ENCODE measurements at places on chromosomes 4 and X. TPM values are rescaled to one million over a fixed set of nuclear protein-coding genes. Genes with fewer than 3 reads are reported as not detected.

GRCh38 chr4:52780617-52781354, 29.6 kb upstream of the ERVMER34-1 start:
- H3K4me1 ChIP-seq = no peaks in the 10 kb centered on the region
- H3K36me3 ChIP-seq = no peaks in the 10 kb centered on the region
- no peak overlapping the region for H3K4me3 ChIP-seq
- H3K27ac ChIP-seq = no peak overlapping the region

DNA sequence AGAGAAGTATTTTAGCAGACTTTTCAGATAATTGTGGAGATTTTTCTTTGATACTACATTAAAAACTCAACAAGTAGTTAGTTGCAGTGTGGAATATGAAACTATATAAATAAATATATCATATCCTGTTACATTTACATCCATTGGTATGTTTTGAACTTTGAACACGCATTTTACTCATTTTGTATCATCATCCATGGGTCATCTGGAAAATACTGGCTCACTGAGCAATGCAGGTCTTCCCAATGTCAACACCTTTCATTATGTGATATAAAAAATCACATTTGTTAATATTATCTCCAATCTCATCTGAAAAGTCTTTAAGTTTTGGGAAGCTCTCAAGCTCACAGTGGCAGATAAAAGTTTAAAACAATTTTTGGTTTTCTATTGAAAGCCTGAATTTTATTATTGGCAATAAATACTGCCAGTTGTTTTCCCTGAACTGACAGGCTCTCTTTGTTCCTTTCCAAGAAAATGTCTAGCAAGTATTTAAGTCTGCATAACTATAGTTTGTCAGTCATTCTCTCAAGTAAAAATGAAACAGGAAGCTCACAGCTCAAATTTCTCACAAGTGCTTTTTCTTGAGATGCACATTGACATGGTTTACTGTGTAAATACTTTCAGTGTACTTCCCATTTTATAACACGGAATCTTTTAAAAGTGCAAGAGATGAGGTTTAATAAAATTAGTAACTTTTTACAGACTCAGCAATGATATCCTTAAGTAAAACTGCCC, 183.5 kb upstream of the GPC4 start:
- peaks cover 31% of the 10 kb centered on the region for H3K4me1 ChIP-seq
- H3K27me3 ChIP-seq = no peaks in the 10 kb centered on the region
- H3K36me3 ChIP-seq = peaks cover 42% of the 10 kb centered on the region
- no peak overlapping the region for H3K4me3 ChIP-seq

- no peaks in the 10 kb centered on the region for H3K27me3 ChIP-seq
- peaks cover 34% of the 10 kb centered on the region for H3K4me1 ChIP-seq
- DNase-seq = no peak
- no peak overlapping the region for H3K4me3 ChIP-seq
- no peak overlapping the region for H3K27ac ChIP-seq
Observed at GRCh38 chrX:119688911-119689321, 4.1 kb downstream of the SEPTIN6 start.

DNA sequence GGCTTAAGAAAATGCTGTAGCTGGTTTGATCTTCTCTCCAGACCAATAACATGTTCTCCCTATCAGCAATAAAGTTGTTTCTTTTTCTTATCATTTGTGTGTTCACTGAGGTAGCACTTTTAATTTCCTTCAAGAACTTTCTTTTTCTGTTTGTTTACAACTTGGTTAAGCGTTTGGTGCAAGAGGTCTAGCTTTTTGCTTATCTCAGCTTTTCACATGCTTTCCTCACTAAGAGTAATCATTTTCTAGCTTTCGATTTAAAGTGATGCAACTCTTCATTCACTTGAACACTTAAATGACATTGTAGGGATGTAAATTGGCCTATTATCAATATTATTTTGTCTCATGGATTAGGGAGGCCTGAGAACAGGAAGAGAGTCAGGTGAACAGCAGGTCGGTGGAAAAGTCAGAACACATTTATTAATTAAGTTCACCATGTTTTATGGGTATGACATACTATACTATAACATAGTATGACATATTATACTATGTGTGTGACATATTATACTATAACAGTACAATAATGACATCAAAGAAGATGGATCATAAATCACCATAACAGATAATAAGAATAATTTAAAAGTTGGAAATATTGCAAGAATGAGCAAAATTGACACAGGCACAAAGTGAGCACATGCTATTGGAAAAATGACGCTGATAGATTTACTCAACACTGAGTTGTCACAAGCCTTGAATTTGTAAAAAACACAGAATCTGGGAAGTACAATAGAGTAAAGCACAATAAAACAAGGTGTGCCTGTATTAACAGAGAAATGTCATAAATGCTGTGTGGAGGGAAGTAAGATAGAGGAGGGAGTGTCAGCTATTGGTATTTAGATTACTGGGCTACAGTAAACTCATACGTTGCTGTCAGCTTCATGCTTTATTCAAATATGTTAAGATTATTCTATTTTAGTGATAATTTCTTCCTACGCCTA, 218.6 kb upstream of the SLC7A11 start:
- H3K4me3 ChIP-seq = no peak overlapping the region
- DNase-seq = no peak
- no peak overlapping the region for H3K27ac ChIP-seq
- peaks cover 15% of the 10 kb centered on the region for H3K4me1 ChIP-seq
- no peaks in the 10 kb centered on the region for H3K36me3 ChIP-seq
- no peaks in the 10 kb centered on the region for H3K27me3 ChIP-seq

Gene RNF150
- total RNA-seq = 40.7 TPM

DNA sequence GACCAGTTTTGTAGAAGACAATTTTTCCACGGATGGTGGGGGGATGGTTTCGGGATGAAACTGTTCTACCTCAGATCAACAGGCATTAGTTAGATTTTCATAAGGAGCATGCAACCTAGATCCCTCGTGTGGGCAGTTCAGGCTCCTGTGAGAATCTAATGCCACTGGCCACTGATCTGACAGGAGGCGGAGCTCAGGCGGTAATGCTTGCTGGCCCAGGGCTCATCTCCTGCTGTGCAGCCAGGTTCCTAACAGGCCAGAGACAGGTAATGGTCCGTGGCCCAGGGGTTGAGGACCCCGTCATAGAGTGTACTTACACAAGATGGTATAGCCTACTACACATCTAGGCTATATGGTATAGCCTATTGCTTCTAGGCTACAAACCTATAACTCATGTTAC, 7.0 kb downstream of the TEX11 start:
- H3K36me3 ChIP-seq = no peaks in the 10 kb centered on the region
- H3K27ac ChIP-seq = no peak overlapping the region
- no peaks in the 10 kb centered on the region for H3K4me1 ChIP-seq
- H3K27me3 ChIP-seq = no peaks in the 10 kb centered on the region

Gene HGFAC
- total RNA-seq = 2.5 TPM

- no peak for DNase-seq
- peaks cover 23% of the 10 kb centered on the region for H3K36me3 ChIP-seq
- H3K27ac ChIP-seq = peak overlapping the region; percentile 96
Observed at GRCh38 chr4:4861390-4862018, 2.0 kb downstream of the MSX1 start.

GRCh38 chr4:76562836-76563453, 127.9 kb downstream of the SHROOM3 start:
- peaks cover 55% of the 10 kb centered on the region for H3K4me1 ChIP-seq
- H3K4me3 ChIP-seq = no peak overlapping the region

DNA sequence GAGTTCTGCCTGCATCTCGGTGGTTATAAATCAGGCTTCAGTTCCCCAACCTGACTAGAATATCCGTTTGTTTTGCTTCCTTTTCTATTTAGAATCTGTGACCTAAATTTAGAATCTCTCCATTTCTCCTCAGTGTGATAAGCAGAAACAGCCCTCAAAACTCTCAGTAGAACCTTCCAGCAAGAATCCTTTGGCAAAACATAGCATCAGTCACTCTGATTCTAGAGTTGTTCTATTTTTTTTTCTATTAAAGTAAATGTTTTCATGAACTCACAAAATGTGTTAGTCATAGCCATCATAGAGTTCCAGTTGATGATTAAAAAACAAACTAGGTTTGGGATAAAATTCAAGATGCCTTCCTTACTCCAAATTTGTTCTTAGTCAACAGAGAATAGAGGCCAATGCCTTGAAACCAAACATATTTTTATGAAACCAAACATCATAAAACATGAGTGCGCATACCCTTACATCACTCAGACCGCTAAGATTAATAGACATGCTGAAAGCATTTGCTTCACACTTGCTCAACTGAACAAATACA, 13.2 kb upstream of the C1QTNF7 start:
- H3K27me3 ChIP-seq = no peaks in the 10 kb centered on the region
- no peak overlapping the region for H3K4me3 ChIP-seq
- peaks cover 6% of the 10 kb centered on the region for H3K4me1 ChIP-seq
- DNase-seq = no peak

Gene PABPC1L2A
- total RNA-seq = not detected

GRCh38 chr4:3671571-3672464, 94.4 kb upstream of the ADRA2C start:
- no peak for DNase-seq
- H3K27me3 ChIP-seq = peaks cover 33% of the 10 kb centered on the region
- H3K36me3 ChIP-seq = no peaks in the 10 kb centered on the region
- no peak overlapping the region for H3K27ac ChIP-seq
- peaks cover 10% of the 10 kb centered on the region for H3K4me1 ChIP-seq

Gene RHOH
- 0.29 TPM for total RNA-seq

DNA sequence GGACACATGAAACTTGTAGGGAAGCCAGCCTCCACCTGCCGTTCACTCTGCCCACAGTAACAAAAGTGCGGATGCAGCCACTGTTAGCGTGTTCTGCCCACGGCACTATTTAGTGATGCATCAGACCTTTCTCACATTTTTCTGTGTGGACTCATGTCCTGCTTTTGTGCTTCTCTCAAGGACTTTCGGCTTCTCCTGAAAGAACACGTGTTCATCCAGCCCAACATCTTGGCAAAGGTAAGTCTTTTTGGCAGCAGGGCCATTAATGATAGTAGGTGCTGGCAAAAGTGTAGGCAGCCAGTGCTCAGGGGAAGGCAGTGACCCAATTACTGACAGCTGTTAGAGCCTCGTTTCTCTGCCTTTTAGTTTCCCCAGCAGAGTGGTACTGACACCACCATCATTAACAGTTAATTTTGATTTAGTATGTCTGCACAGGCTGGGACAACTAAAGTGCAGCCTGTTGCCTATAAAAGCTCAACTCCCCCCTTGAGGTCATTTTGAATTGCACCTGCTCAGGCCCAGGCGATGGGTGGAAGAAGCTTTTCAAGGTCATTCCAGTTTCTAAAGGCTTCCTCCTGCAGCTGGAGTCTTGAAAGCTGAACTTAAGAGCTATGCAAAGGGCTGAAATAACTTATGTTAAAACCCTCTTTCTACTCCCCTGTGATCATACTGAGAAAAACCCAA, 54.5 kb upstream of the HPSE start:
- DNase-seq = no peak
- no peaks in the 10 kb centered on the region for H3K27me3 ChIP-seq
- no peak overlapping the region for H3K4me3 ChIP-seq
- peak overlapping the region; percentile 11 for H3K27ac ChIP-seq

Gene SPANXB1
- 5.3 TPM for total RNA-seq

DNA sequence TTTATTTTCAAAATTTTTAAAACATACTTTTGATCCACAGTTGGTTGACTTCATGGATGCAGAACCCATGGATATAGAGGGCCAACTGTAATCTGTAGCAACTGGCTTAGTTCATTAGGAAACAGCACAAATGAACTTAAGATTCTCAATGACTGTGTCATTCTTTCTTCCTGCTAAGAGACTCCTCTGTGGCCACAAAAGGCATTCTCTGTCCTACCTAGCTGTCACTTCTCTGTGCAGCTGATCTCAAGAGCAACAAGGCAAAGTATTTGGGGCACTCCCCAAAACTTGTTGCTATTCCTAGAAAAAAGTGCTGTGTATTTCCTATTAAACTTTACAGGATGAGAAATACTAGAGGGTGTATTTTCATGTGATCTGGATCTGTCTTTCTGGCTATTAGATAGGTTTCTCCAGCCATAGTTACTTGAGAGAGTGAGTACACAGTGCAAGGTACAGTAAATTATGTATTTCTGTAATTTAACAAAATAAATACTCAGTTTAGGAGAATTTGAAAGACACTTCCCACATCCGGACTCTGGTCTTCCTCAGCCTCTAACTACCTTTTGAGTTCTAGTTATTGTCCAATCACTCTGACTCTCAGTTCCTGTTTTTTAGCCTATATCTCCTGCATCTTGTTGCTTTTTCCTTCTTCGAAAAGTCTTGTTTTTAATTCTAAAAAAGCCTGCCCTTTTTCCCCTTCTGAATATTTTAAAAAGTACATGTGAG, 21.8 kb downstream of the TLR2 start:
- H3K4me3 ChIP-seq = no peak overlapping the region
- H3K27ac ChIP-seq = no peak overlapping the region
- peaks cover 40% of the 10 kb centered on the region for H3K27me3 ChIP-seq
- H3K36me3 ChIP-seq = no peaks in the 10 kb centered on the region

- no peaks in the 10 kb centered on the region for H3K36me3 ChIP-seq
- H3K27ac ChIP-seq = peak overlapping the region; percentile 5
- H3K4me3 ChIP-seq = no peak overlapping the region
- H3K4me1 ChIP-seq = peaks cover 14% of the 10 kb centered on the region
- peaks cover 3% of the 10 kb centered on the region for H3K27me3 ChIP-seq
Observed at GRCh38 chr4:181860668-181861067, 382.5 kb upstream of the TENM3 start.

DNA sequence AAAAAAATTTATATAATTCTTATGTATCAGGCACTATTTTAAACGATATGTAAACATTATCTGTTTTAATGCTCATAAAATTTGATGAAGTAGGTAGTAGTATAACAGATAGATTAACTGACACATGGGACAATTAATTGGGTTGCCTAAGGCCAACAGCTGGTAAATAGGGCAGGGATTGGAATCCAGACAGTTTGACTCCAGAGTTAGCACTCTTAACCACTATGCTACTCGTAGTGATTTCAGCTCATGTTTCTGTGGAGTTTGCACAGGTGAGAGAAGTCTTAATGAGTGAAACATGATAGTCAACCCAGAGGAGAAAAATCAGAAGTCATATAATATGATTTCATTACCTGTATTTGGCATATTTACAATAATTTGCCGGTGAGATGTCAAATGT, 126.0 kb upstream of the WDFY3 start:
- H3K27ac ChIP-seq = no peak overlapping the region
- no peak overlapping the region for H3K4me3 ChIP-seq
- peaks cover 3% of the 10 kb centered on the region for H3K36me3 ChIP-seq
- H3K4me1 ChIP-seq = no peaks in the 10 kb centered on the region
- H3K27me3 ChIP-seq = no peaks in the 10 kb centered on the region

GRCh38 chr4:123603165-123603564, 206.6 kb downstream of the SPRY1 start:
- H3K4me3 ChIP-seq = no peak overlapping the region
- no peak for DNase-seq
- peaks cover 23% of the 10 kb centered on the region for H3K4me1 ChIP-seq
- H3K27ac ChIP-seq = no peak overlapping the region

- no peaks in the 10 kb centered on the region for H3K27me3 ChIP-seq
- H3K4me1 ChIP-seq = no peaks in the 10 kb centered on the region
- no peak overlapping the region for H3K4me3 ChIP-seq
- peaks cover 33% of the 10 kb centered on the region for H3K36me3 ChIP-seq
- no peak overlapping the region for H3K27ac ChIP-seq
Observed at GRCh38 chr4:4418676-4419390, 31.9 kb downstream of the NSG1 start.

Gene SLC7A11
- 3.0 TPM for total RNA-seq

All from mesothelial cell of epicardium (in vitro differentiated cells).